ENCODE measurements at places on chromosomes 7 and 10.
A peak's percentile ranks its signal among the peaks of the same experiment; 100 is the strongest.

- no peak for DNase-seq
Observed at GRCh38 chr10:12969951-12970350, 31.6 kb downstream of the CCDC3 start.

DNA sequence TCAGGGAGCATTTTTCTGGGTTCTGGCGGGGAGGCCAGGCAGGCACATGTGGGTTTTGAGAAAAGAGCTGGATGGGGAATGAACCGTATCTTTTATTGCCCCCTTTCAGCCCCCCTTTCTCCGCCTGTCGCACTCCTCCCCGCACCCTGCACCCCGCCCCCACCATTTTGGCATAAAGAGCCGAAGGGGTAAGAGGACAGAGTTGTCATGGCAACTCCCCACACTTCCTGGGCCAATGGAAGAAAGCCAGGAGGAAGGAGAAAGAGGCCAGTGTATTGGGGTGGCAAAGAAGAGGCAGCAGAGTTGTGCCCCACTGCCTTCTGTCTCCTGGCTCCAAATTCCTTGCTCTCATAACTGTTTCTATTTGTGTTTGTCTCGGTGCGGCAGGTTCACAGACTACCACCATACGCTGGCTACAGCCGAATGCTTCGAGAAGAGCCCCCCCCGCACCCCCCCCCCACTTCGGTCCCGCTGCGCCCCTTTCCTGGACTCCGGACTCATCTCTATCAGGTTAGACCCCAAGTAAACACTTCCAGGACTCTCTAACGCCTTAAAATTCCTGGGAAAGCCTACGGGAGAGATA is 3.4 kb downstream of the KCNIP2 start:
- no peak for DNase-seq

- no peak for DNase-seq
Observed at GRCh38 chr10:42755028-42755451, 27.6 kb upstream of the BMS1 start.

GRCh38 chr10:30034433-30035137 is 24.8 kb downstream of the JCAD start:
- no peak for DNase-seq

DNA sequence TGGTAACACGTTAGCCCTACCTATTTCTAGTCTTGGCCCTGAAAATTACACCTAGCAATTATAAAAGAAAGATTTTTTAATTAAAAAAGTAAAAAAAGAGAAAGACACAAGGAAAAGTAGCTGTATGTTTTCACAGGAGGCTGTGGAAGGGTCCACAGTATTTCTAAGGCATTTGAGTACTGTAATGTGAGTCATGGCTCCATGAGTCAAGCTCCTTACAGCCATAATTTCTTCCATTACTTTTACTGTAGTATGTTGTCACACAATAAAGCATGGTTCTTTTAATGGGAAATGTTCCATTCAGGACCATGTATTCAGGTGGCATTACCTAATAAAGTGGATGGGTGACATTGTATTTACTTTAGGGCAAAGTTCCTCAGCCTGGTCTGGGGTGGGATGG is 113.4 kb downstream of the GPR37 start:
- DNase-seq, result no peak

- DNase-seq, result no peak
Observed at GRCh38 chr10:33277135-33277536, 57.3 kb downstream of the NRP1 start.

- no peak for DNase-seq
Observed at GRCh38 chr7:40239755-40240303, 105.0 kb downstream of the SUGCT start.

GRCh38 chr7:27971171-27971812 is 209.3 kb downstream of the JAZF1 start:
- DNase-seq, result no peak

- no peak for DNase-seq
Observed at GRCh38 chr10:106711313-106711906, 453.1 kb downstream of the SORCS1 start.

GRCh38 chr10:21722209-21722608 is 188.2 kb downstream of the MLLT10 start:
- DNase-seq, result no peak

- DNase-seq, result no peak
Observed at GRCh38 chr10:110840225-110840922, 31.4 kb upstream of the PDCD4 start.

- DNase-seq, result no peak
Observed at GRCh38 chr7:38211940-38212339, 33.9 kb downstream of the STARD3NL start.

GRCh38 chr7:99449326-99449725 is 10.6 kb downstream of the CPSF4 start:
- DNase-seq, result no peak

DNA sequence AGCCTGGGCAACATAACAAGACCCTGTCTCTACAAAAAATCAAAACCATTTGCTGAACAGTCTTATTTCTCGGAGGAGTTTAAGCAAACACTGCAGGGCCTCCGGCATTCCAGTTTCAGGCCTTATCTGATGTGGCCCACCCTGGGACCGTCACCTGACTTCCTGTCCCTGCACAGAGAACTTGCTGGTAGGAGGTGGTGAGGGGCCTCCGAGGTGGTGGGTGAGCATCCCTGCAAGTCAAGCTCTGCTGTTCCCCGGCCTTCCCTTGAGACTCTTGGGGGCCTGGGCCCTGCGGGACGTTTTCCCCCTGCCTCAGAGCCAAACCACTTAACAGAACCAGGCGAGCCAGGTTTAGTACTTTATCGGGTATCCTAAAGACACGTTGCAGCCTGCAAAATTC is 44.5 kb upstream of the AP5Z1 start:
- no peak for DNase-seq

- DNase-seq, result no peak
Observed at GRCh38 chr10:33463011-33463410, 128.5 kb upstream of the NRP1 start.

- DNase-seq, result no peak
Observed at GRCh38 chr7:101177644-101178043, 2.4 kb downstream of the NAT16 start.

- no peak for DNase-seq
Observed at GRCh38 chr7:27112955-27113949, 10.8 kb upstream of the HOXA2 start.

DNA sequence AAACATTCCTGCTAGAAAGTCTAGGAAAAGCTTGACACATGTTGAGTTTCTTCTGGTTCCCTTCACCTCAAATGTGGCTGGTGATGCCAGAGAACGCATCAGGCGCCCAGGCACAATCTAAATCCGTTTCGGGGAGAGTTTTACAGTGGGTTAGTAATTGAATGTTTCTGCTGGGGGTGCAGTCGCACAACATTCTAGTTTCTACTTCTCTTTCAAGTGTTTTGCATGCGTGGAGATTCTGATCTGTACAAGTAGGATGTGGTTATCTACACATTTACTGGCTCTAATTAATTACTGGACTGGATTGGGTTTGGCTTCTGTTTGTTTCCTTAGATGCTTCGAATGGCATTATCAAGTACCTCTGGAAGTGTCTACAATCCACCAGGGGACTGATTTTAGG is 173.8 kb downstream of the TMEM26 start:
- no peak for DNase-seq

- peak; percentile 7 for DNase-seq
Observed at GRCh38 chr10:110013630-110014293, 6.0 kb downstream of the ADD3 start.

DNA sequence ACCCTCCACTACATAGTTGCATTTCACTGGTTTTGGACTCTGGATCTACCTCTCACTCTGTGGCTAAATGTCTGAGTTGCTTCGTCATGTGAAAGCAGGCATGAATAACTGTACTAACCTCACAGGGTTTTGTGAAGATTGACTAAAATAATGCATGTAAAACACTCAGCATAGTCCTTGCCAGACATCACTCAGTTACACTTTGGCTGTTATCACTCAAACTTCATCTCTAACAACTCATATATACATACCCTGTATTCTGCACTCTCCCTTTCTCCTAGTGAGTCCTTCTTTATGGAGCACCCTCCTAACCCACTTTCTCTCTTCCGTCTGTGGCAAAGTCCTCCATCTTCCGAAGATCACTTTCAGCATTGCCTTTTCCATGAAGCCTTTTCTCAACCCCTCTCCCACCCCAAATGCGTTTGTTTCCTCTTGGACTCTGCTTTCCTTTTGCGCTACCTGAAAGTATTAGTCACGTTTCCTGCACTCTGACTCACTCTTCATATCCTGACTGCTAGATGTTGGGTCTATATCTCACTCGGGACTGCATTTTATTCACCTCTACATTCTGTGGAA is 72.6 kb downstream of the OSBPL3 start:
- DNase-seq, result peak; percentile 7

DNA sequence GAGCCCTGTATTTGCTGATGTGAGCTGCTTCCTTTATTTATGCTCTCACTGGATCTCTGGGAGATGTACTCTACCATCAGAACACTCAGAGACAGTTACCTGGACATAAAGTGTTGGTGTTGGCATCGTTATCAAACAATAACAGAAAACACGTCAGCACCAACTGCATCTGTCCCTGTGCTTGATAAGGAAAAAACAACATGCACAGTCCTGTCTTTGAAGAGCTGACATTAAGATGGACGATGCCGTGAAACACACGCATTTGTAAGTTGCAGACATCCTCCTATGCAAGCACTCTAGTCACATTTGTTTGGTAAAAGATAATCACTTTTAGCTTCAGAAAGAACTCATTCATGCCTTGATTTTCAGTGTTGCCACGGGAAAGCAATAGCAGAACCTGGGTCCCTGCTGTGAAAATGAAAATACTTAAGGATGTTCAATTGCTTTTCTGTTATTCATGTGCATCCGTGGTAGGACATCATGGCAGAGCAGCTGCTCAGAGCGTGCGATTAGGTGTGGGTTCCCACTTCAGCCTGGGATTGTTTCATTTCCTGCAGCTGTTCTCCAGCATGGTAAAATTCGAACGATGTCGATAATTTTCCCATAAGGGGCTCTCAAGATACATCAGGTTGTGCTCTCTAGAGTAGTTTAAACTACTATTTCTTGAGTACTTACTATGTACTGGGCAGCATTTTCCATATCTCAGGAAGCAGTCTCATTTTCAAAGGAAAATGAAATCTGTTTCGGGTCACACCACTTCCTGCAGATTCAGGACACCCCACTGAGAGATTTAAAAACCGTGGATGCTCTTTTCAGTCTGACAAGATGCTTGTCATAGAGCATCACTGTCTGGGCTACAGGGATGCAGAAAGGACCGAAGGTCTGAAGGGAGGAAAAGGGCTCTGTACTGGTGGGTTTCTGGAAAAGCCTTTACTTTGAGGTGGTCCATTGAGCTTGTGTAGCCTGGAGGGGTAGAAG is 248.7 kb downstream of the CAMK1D start:
- no peak for DNase-seq

DNA sequence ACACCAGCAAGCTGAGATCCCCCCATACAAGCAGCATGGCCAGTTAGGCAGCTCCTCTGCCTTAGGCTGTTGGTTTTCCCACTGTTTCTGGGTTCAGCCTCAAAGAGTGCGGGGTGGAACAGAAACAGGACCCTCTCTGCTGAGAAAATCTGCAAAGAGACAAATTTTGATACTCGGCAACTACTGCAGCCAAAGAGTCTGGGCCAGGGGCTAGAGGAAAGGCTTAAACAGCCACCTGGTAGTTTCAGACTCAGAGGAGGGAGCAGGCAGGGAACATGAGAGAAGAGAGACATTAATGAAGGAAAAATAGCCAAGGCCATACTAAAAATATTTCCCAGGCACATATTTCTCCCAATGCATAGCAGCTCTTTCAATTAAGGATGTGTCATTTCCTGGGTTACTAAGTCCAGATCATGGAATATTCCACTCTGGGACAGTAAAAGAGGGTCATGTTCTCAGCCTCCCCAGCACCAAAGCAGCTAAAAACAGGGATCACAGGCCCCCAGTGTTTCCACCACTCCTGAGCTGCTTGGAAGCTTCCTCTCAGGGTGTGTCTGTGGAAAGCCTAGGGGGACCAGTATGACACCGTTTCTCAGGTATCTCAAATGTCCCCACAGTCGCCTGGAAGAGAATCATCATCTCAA is 29.8 kb downstream of the PDLIM1 start:
- no peak for DNase-seq

DNA sequence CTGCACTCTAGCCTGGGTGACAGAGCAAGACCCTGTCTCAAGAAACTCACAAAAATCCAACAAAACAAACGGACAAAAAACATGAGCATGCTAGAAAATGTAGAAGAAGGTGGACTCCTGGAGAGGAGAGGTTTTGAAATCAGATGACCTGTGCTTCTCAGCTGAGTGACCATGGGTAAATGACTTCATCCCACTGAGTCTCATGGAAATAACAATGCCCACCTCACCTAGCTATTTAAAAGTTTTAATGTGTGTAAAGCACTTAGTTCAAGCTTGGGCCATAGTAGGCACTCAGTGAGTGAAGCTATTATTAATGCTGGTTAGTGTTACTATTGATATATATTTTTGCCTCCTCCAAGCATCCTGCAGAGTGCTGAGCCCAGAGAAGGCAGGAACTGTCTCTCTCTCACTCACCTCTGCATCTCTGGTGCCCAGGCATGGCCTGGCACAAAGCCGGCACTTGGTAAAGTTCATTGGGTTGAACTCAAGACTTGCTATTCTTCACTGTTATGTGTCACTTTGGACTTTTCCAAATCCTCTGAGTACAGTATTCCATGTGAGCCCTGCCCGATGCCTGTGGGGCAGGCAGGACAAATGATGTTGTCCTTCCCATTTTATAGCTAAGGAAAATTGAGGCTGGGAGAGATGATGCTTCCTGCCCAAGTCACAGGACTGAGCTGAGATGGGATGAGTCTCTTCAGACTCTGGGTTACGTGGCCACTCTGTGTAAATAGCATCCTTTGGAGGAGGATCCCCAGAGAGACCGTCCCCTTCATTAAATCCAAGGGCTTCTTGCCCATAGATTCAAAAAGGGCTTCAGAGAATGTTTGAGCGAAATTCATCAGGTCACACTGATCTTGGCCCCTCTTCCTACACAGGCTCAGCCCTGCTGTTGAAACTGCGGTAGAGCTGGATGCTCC is 81.4 kb upstream of the EMX2 start:
- DNase-seq, result no peak

- no peak for DNase-seq
Observed at GRCh38 chr10:4102802-4103344, 317.9 kb upstream of the KLF6 start.

- DNase-seq, result no peak
Observed at GRCh38 chr10:102003541-102003940, 52.4 kb downstream of the ARMH3 start.

GRCh38 chr7:29090151-29090805 is 56.1 kb downstream of the CPVL start:
- no peak for DNase-seq

DNA sequence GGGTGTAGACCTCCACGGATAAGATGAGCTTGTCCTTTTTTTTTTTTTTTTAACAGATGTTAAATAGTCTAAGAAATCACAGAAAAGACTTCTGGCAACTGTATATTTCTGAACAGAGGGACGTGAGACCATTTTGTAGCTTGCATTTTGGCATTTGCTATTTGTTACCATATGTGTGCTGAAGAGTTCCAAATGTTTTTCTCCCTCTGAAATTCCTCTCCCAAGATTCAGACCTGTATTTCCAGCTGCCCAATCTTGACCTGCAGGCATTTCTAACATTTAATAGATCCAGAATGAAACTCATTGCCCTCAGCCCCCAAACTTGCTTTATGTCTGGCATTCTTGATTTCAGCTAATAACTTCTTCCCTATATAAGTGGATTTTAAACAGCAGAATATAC is 223.1 kb upstream of the FZD1 start:
- DNase-seq, result no peak
